SJCRH30 (cell line): ENCODE measurements at places on chromosomes 6 and 20. TPM values are rescaled to one million over a fixed set of nuclear protein-coding genes. Genes with fewer than 3 reads are reported as not detected.

Gene STK4
- 43.2 and 49.2 TPM in 2 replicates for total RNA-seq

Gene HLA-DRB5
- not detected in 2 replicates for total RNA-seq

Gene TRIM15
- 0.08 and 0.28 TPM in 2 replicates for total RNA-seq

Gene HLA-DMB
- total RNA-seq: not detected in 2 replicates

Gene WFDC2
- 5.0 and 6.6 TPM in 2 replicates for total RNA-seq

Gene ZGPAT
- 24.9 and 26.2 TPM in 2 replicates for total RNA-seq

Gene SMOC2
- total RNA-seq: not detected in 2 replicates

Gene TSPYL4
- total RNA-seq: 12.3 and 13.4 TPM in 2 replicates

Gene ECT2L
- not detected in 2 replicates for total RNA-seq

Gene GPR63
- total RNA-seq: 8.7 and 9.8 TPM in 2 replicates

Gene PNPLA1
- not detected in 2 replicates for total RNA-seq

Gene NMBR
- 0.16 TPM in 1 of 2 replicates, not detected in the other for total RNA-seq

Gene OLIG3
- total RNA-seq: not detected in 2 replicates

Gene CENPB
- total RNA-seq: 34.6 and 36.7 TPM in 2 replicates

Gene IMPG1
- 0.25 and 0.65 TPM in 2 replicates for total RNA-seq

Gene PRL
- total RNA-seq: 1.1 and 2.1 TPM in 2 replicates

Gene RAET1L
- total RNA-seq: not detected in 2 replicates

Gene PLCB4
- total RNA-seq: 0.05 and 0.47 TPM in 2 replicates

Gene PPIL6
- total RNA-seq: 0.28 TPM in 1 of 2 replicates, not detected in the other

Gene ADGRG6
- total RNA-seq: 2.8 and 3.0 TPM in 2 replicates

Gene PABPC1L
- total RNA-seq: 9.3 and 15.9 TPM in 2 replicates

Gene RAET1G
- total RNA-seq: not detected in 2 replicates

Gene OPRL1
- 0.28 and 0.43 TPM in 2 replicates for total RNA-seq
